Activated CD4-positive, alpha-beta T cell treated with anti-CD3 and anti-CD28 coated beads, Interleukin-2, amount 50 U/mL, for 1 hour (primary cell): ENCODE measurements at places on chromosomes 3 and 15.

GRCh38 chr3:57059411-57059810, 1.1 kb upstream of the SPATA12 start:
- DNase-seq, result no peak

- no peak for DNase-seq
These were observed 84.1 kb upstream of the PRR23C start for GRCh38 chr3:139128803-139129202.

GRCh38 chr3:35789042-35789831, 149.9 kb downstream of the ARPP21 start:
- no peak for DNase-seq

DNA sequence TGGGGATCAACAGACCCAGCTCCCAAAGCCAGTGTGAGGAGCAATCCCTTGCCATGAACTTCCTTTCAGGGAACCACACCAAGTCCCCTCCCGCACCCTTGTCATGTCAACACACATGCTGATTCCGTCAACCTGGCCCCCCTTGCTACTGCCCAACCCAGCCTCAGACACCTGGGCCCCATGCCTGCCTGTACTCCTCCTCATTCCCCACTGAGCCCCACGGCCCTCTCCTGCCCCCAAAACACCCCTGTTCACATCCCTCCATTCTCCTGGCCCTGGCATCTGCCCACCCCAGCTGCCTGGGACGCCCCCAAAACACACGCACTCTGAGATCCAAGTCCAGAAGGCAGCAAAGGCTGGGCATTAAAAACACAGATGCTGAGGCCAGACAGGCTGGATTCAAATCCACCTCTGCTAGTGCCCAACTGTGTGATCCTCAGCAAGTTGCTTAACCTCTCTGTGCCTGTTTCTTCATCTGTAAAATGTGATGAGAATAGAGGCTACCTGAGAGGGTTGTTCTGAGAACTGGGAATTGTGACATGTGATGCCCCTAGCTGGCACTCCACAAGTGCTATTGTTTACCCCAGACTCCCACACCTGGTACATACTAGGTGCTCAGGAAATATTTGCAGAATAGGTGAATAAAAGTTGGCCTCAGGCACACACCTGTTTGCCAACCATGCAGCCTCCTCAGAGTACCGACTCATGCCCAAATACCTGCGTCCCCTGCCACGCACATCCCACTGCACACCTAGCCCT, 2.3 kb downstream of the PLXND1 start:
- DNase-seq, result no peak

GRCh38 chr3:144197582-144197981, 226.0 kb downstream of the DIPK2A start:
- no peak for DNase-seq

- no peak for DNase-seq
These were observed 47.4 kb downstream of the CLSTN2 start for GRCh38 chr3:139982404-139982803.

DNA sequence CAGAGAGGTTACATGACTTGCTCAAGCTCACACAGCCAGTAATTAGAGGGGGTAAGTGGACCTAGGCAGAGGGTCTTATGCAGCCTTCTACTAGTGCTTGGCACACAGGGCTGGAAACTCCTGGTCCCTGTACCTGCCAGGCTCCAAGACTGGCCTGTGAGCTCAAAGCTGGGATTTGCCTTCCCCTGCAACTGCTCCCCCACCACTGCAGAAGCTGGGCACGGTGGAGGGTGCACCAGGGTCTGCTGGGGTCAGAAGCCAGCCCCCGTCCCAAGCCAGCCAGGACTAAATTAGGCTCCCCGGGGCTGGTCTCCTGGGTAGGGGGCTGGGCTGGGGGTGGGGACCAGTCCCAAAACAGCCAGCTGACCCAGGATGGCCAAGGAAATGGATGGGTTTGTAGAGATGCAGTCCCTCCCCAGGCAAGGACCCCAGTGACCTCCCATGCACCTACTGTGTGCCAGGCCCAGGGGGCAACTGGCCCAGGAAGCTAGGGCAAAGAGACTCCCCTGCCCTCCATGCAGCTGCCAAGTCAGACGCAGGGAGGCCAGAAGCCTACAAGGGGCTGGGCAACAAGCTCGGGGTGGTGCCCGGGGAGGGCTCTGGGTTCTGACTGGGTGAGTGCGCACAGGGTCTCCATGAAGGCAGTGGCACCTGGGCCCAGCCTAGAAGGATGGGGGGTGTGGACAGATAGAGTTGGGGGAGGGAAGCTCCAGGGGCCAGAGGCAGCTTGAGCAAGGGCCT, 51.8 kb upstream of the LINGO1 start:
- DNase-seq, result no peak

GRCh38 chr3:157464321-157464720, 27.7 kb downstream of the PTX3 start:
- DNase-seq, result no peak

- no peak for DNase-seq
These were observed 109.4 kb downstream of the KLF13 start for GRCh38 chr15:31435912-31436628.

DNA sequence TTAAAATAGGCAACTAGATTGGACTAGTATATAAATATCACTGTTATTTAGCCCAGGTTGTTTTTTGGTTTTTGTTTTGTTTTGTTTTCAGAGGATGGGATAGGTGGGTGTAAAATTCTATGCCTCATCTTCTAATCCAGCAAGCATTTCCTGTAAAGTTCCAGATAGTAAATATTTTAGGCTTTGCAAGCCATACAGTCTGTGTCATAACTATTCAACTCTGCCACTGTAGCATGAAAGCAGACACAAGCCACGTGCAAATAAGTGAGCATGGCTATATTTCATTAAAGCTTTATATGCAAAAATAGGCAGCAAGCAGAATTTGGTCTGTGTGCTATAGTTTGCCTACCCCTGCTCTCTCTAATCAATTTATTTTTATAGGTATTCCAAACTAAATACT, 657.3 kb upstream of the TGFBR2 start:
- DNase-seq, result no peak

- DNase-seq, result no peak
These were observed 110.3 kb upstream of the SMAD3 start for GRCh38 chr15:66955001-66955516.

- no peak for DNase-seq
These were observed 40.7 kb downstream of the SUMF1 start for GRCh38 chr3:4426261-4426781.

GRCh38 chr3:180704532-180704931, 25.2 kb upstream of the CCDC39 start:
- no peak for DNase-seq

- no peak for DNase-seq
These were observed at the start of gene FAM174B for GRCh38 chr15:92655178-92655995. Gene FAM174B, minus strand, starts transcription at chr15:92655775.

DNA sequence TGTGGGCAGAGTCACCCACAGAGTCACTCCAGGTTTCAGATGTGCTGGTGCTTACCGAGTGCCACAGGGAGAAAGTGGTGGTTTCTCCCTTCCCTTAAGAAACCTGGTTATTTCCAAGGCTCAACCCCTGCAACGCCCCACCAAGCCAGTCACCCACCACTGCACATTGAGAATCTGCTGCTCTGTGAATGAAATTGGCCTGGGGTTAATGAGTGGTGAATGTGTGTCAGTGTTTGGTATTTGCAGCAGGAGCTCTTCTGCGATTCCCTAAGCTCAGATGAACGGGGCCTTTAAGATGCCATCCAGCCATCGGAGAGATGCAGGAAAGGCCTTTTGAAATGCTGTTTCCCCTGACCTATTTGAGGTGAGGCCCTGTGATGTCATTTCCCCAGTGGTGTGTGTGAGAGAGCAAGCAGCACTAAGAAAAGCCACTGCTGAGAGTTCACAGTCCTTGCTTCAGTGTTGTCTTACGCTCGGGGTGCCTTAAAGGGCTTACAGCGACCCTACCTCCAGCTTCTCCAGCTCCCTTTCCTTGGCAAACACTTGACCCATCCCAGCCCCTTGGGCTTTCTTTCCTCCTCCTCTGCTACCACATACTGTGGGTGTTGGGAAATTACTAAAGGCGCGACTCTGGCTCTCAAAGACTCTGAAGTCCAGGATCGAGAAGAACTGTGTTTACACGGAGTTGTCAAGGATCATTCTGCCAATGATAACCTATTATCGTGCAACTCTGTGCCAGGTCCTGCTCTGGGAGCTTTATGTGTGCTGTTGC, 68.9 kb downstream of the SMAD3 start:
- DNase-seq, result peak; percentile 56

DNA sequence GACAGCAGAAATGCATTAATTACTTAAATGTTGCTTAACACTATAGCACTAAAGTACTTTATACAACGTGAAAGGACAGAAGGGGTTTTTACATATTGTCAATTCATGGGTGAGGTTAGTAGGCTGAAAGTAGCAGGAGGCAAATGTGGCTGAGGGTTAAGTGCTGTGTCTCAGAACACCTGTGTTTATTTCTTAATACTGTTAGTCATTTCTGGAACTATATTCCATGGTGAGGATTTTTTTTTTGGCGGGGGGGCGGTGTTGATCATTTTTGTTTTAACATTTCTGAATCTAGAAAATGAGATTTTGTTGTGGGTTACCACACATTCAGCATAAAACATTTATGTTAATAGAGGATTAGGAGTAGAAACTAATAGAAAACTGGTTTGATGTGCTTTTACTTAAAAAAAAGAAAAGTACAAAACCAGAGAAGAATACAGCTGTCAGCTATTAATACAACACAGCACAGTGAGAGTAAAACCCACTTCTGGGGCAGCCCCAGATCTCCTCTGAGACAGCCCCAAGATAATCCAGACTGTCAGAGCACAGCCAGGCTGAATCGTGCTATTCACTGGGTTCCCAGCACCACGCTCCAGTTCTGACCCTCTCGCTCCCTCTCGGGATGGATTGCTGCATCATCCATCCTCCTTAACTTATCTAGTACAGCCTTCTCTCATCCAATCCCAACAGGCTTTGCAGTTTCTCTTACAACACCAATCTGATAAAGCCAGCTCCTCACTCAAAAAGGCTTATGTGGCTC, 307.7 kb downstream of the TUSC7 start:
- DNase-seq, result no peak

DNA sequence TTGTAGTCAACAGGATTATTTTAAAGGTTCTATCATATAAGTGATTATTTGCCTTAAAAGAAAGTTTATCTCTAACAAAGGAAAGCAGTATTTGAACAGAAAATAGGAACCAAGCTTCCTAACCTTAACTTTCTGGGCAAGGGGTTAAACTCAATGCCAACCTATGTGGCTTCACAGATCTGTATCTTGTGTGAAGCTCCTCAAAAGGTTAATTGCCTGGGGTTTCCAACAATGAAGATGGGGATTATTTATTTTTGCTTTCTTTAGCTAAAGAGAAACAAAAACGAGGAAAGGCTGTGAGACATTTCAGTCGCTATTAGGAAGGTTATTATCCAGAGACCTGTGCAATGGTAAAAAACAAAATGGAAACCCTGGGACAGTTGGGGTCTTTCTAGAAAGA, 1.1 kb upstream of the WDR82 start:
- no peak for DNase-seq

GRCh38 chr3:59180006-59180405, 130.2 kb upstream of the CFAP20DC start:
- no peak for DNase-seq

DNA sequence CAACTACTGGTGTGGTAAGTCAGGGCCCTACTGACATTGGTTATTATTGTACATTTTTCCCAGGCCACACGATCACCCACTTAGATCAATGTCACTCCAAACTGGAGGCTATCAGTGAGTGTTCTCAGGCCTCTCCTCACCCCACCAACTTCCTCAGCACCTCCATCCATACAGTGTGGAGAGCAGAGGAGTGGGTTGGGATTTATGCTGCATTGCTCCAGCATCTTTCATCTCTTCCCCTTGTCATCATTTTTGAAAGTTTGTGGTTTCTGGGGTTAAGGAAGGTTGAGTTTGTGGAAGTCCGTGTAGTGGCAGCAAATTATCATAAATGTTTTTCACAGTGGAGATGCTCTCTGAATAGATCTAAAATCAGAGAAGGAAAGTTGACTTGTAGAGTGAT, 60.2 kb downstream of the TLNRD1 start:
- DNase-seq, result no peak

DNA sequence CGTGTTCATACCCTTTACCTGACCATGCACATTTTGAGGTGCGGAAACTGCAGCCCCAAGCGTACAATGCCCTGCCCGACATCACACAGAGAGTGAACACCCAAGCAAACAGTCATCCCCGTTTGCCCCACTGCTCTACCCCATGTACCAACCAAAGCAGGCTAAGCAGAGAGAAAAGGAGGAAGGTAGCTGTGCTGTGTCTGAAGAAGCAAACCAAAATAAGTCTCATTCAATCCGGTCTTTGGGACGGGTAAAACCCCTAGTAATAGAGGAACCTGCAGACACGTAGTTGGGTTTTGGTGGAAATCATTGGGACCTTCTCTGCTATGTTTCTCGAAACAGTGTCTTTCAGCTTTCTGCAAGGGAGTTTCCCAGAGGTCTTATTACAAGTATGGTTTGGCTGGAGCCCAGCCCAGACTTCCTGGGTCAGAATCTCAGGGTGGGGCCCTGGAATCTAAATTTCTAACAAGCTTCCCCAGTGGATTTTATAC, 164.6 kb upstream of the HES1 start:
- no peak for DNase-seq

DNA sequence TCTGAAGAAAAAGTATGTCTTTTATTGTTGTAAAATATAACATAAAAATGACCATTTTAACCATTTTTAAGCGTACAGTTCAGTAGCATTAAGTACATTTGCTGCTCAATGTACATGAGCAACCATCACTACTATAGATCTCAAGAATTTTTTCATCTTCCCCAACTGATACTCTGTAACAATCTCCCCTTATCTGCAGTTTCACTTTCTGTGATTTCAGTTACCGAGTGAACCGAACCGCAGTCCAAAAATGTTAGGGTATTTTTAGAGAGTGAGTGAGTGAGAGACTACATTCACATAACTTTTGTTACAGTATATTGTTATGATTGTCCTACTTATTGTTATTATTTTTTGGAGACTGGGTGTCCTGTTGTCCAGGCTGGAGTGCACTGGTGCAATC, 9.0 kb upstream of the SLC25A26 start:
- no peak for DNase-seq

DNA sequence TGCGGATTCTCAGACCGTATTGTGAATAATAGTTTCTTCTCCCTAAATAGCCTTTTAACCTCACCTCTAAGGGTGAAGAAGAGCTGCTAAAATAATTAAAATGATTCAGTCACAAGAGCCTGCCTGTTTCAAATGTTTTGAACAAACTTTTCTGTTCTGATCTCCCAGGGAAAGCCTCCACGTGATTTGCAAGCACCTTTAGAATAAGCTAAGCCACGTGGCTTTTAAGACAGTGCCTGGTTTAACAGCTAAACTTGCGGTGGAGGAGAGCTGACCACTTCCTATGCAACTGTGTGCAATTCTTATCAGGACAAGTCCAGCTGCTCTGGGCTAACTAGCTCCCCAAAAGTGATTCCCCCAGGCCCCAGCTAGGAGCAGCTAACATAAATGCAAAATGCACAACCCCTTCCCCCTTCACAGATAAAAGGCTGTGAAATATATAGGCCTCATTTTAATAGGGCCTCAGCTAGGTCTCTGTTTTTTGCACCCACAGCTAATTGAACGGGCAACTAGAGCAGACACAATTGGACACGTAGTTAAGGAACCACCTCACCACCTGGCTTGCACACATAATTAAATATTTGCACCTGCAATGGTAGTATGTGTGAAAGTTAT, 401.2 kb upstream of the NR2F2 start:
- DNase-seq, result no peak

GRCh38 chr3:124412644-124413043, 317.6 kb upstream of the UMPS start:
- DNase-seq, result no peak

GRCh38 chr15:69704700-69705099, 252.1 kb downstream of the RPLP1 start:
- no peak for DNase-seq

GRCh38 chr15:80982205-80982604, 7.4 kb downstream of the MESD start:
- DNase-seq, result no peak

- no peak for DNase-seq
These were observed 31.5 kb upstream of the SLC2A2 start for GRCh38 chr3:171058058-171058457.
